Dermis blood vessel endothelial cell (primary cell): ENCODE measurements at places on chromosomes 11 and 22. TPM values are rescaled to one million over a fixed set of nuclear protein-coding genes. Genes with fewer than 3 reads are reported as not detected.

CCND1 gene
- 445 and 452 TPM in 2 replicates for total RNA-seq

POU2AF2 gene
- total RNA-seq, result not detected in 2 replicates

MYEOV gene
- total RNA-seq, result 0.05 TPM in 1 of 2 replicates, not detected in the other

OR4C15 gene
- not detected in 2 replicates for total RNA-seq

POU2AF1 gene
- not detected in 2 replicates for total RNA-seq

CHRM1 gene
- total RNA-seq, result not detected in 2 replicates

DNA sequence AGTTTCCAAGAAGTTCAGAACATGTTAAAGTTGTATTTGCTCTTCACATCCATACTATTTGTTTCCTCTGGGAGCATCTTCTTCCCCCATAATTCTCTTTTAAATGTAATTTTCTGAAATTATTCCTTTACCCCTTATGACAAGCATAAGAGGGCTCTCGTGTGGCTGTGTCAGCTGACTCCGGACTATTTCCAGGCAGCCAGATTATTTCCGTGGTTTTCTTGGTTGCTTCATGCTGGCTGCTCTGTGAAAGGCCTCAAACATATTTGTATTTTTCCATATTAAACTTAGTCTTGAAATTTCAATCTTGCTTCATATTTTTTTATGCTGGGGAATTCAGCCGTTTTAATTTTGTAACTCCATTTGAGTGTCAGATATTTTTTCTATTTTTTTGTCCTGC is 2.8 kb upstream of the MMP1 start:
- DNase-seq, result no peak

DNA sequence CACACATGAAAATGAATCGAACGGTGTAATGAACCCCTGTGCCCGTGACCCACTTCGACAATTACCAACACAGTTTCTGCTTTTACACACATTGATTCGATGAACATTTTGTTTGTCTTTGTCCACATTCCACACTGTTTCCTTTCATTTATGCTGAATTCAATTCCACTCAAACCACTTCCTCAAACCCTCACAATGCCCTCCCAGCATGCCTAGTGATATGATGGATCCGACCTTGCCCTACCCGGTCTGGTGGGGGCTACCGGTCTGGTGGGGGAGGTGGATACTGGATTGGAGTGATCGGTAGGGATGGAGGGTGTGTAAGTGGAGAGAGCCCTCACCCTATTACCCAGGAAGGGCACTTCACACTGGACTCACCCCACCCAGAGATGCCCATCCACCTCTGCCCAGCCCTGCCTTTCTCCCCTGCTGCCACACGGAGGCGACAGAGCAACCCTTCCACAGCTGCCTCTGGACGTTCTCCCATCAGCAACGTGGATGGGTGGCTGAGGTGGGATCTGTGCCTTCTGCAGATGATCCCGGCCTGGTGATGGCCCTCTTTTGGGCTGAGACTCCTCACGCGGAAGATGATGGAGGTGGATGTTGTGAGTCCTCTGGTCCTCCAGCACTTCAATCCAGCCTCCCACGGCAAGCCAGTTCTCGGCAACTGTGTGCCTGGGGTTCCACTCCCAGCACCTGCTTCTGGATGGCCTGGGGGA is 33.0 kb upstream of the P2RY2 start:
- DNase-seq, result peak; percentile 86

DNA sequence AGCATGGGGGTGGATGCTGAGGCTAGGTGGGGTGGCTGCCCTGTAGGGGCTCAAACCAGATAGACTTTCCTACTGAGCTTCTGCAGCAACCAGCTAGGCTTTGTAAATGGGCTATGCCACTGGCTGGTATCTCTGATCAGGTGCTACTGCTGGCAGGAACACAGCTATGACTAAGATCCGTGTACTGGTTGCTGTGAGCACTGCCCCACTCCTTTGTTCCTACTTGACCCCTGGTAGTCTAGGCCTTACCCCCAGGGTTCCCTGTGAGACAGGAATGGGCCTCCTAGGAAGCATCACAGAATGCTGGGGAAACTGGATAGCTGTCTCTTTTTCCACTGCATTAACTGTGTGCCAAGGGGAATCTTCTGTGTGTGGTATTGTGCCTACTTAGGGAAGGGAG is 58.4 kb upstream of the GAB2 start:
- peak; percentile 35 for DNase-seq

DNA sequence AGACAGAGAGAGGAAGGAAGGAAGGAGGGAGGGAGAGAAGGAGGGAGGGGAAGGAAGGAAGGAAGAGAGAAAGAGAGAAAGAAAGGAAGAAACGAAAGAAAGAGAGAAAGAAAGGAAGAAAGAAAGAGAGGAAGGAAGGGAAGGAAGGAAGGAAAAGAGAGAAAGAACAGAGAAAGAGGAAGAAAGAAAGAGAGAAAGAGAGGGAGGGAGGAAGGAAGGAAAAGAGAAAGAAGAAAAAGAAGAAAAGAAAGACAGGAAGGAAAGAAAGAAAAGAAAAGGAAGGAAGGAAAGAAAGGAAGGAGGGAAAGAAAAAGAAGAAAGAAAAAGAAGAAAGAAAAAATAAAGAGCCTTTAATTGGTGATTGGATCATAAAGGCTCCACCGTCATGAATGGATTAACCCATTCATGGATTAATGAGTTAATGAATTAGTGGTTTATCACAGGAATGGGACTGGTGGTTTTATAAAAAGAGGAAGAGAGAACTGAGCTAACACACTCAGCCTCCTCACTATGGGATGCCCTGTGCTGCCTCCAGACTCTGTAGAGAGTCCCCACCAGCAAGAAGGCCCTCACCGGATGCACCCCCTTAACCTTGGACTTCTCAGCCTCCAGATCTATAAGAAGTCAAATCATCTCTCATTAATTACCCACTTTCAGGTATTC is 9.0 kb upstream of the PLAAT2 start:
- DNase-seq, result no peak

DNA sequence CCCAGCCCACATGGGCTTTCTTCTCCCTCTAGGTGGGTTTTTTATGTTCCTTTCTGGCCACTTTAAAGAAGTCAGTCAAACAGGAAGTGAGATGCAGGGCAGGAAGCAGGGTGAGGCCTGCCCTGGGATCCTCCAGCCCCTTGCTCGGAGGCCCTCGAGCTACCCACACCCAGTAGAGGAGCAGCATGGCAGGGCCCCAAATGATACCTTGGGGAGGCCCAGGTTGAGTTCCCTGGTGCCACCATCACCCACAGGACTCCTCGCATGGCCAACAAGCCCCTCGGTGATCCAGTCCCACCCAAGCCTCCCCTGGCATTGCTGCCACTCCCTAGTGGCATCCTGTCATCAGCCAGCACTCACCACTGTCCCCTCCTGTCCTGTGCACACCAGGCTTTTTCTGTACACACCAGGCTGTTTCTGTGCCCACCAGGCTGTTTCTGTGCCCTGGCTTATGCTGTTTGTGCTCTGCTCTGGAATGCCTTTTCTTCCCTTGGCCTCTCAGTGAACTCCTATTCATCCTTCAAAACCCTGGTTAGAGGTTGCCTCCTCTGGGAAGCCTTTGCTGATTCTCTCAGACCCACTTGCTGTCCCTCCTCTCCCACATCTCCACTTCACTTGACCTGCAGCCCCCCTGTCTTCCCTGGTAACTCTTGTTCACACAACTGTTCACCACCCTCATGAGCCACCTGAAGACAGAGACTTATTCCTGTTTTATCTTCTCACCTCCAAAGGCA is 3.1 kb upstream of the PTGDR2 start:
- no peak for DNase-seq

- DNase-seq, result no peak
Observed at GRCh38 chr11:128155590-128155989, 431.8 kb downstream of the ETS1 start.

DNA sequence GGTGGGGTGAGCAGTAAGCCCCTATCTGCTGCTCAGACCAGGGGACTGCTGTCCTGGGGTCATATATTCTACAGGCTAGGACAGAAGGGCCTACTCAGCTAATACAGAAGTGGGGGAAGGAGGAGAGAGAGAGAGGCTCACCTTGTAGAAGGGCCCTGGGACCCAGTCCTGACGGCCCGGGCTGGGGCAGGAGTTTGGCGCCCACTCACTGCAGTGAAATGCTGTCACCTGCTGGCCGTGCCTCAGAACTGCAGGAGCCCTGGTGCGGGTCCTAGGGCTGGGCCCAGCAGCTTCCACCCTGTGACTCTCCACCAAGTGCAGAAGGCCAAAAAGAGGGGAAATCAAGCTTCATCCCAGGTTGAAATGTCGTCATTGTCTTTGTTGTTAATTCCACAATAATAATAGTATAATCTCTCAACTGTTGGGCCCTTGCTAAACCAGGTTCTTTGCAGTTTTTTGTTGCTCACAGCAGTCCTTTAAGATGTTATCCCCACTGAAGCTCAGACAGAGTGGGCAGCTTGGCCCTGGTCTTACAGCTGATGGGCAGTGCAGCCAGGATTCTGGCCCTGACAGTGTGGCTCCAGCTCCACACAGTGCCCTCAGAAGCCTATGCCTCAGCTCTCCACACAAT is 29.6 kb downstream of the TRIM29 start:
- DNase-seq, result peak; percentile 72

GRCh38 chr11:121257976-121258375 is 34.6 kb upstream of the SC5D start:
- DNase-seq, result no peak

DNA sequence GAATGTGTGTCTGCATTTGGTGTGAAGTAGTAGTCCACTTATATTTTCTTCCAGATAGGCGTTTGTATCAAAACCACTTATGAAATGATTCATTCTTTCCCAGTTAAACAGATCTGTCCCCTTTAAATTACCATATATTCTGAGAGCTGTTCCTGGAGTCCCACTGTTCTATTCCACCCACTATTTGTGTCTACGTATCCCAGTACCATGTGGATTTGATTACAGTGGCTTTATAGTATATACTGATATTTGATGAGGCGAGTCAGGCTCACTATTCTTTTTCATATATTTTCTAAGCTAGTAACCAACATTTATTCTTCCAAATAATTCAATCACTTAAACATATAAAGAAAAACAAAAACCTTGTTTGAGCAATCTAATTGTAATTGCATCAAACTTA is 81.9 kb upstream of the RASSF10 start:
- DNase-seq, result no peak
